Cardiac muscle cell (in vitro differentiated cells and primary cell): ENCODE measurements at places on chromosomes 2 and 18.

DNA sequence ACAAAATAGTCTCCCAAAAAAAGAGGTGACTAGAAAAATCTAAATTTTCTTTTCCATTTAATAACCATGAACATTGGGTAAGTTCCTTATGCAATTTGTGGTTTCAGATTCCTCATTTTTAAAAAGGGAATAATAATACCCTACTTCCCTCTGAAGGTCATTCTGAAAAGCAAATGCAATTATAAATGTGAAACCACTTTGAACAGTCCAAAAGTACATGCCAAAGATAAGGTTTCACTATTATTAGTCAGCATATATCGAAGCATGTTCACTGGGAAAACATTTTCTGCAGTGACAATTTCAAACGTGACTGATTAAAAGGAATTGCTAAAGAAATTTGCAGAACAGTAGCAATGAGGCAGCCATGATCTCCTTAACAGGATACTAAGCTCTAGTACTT is 100.1 kb upstream of the RNF152 start:
- no peak for DNase-seq

DNA sequence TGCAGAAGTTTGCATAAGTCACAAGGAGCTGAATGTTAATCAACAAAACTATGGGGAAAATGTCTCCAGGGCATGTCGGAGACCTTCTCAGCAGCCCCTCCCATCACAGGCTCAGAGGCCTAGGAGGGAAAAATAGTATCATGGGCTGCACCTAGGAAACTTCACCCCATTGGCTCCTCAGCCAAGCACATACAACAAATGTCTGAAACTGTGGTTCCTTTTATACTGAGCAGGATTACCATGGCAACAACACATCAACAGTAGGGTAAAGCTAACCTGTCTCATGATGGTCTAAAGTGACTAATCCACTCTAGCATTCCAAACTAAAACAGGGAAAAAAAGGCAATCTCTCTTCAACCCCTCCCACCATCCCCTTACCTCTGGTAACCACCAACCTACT is 3.2 kb upstream of the NEMP2 start:
- DNase-seq, result peak; percentile 36

GRCh38 chr2:128276878-128277675 is 41.6 kb downstream of the HS6ST1 start:
- DNase-seq, result no peak

- DNase-seq, result no peak
These were observed 126.0 kb downstream of the ZNF532 start for GRCh38 chr18:58990720-58991119.

DNA sequence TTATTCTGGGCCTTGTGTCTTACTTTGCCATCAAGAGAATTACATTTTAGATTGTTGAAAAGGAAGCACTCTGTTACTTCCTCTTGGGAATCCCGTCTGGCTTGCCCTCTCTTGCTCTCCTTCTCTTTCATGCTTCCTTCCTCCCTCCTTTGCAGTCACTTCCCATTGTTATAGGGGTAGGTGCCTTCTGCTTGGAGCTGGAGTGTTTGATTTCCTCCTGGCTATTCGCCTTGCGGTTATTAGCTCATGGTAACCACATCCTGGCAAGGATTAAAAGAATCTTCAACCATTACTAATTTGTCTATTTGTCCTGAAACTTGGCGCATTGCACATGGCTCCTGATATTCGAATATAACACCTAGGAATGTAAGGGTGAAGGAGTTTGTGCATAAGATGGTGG is 115.0 kb downstream of the CERS6 start:
- DNase-seq, result no peak

DNA sequence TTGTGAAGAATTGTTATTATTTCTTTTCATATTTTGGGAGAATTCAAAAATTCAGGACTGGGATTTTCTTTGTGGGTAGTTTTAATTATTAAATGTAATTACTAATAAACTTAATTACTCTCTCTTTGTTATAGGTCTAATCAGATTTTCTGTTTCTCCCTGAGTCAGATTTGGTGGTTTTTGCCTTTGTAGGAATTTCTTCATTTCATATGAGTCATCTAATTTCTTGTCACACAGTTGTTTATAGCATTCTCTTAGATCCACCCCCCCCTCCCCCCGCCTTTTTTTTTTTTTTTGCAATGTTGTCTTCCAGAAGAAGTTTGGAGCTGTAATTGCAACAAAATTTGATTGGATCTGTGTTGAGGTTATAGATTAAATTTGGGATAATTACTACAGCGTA is 26.0 kb upstream of the GALR1 start:
- peak; percentile 60 for DNase-seq

- no peak for DNase-seq
These were observed 179.9 kb downstream of the ETAA1 start for GRCh38 chr2:67576991-67577390.

GRCh38 chr2:23506531-23507266 is 121.7 kb downstream of the KLHL29 start:
- DNase-seq, result no peak

DNA sequence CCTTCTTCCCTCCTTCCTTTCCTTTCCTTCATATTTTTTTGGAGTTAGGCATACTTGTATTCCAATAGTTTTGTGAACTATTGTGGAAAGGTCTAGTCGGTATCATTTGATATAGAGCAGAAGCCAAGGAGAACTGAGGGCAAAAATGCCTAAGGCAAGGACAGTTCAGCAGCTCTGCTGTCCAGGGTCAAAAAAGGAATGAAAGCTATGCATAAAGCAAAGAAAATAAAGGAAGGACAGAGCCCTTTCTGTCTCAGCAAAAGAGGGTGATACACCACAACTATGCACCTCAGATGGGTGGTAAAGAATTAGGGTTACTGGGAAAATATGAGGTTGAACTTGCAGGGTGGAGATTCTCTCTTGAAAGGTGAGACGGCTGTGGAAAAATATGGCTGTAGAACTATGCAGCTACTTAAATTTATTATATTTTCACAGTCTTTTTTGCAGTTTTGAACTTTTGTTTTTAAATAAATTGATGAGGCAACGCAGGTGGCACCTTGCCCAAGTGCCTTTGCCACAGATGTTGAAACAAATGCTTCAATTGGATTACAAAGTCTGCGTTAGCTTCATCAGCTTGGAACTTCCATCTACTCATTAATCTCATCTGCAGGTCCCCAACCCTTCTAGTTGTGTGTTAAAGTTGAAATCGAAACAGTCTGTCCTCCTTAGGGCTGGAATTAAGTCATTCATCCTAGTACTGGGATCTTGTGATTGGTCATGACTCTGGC is 20.8 kb downstream of the LHCGR start:
- no peak for DNase-seq

DNA sequence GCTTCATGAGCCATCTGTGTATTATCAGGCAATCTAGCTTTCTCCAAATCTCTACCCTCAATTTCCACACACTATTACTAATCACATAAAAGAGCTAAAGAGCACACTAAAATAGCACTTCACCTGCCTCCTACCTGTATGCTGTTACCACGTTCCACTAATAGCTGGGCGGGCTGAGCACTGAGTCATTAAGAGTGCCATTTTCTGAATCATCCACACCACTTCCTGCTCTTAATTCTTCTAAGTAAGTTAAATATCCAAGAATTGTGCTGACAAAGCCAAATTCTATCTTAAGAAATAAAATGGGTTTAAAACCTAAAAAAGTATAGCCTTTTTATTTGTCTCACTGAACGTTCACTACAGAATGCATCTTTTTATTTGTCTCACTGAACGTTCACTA is 35.7 kb downstream of the NOL10 start:
- DNase-seq, result no peak

GRCh38 chr18:5746844-5747243 is 148.5 kb downstream of the TMEM200C start:
- DNase-seq, result no peak

- DNase-seq, result peak; percentile 72
These were observed 775 bp downstream of the SPRED2 start for GRCh38 chr2:65431421-65432226.
